Esophagus squamous epithelium (tissue), 5 donors: ENCODE measurements at places on chromosomes 7 and 10. TPM values are rescaled to one million over a fixed set of nuclear protein-coding genes. Genes with fewer than 3 reads are reported as not detected.

GRCh38 chr7:133709036-133709880 is 417.9 kb upstream of the LRGUK start:
- H3K36me3 ChIP-seq: no peaks in the 10 kb centered on the region
- no peak overlapping the region for H3K4me3 ChIP-seq
- H3K27ac ChIP-seq: no peak overlapping the region
- H3K4me1 ChIP-seq: no peaks in the 10 kb centered on the region
- H3K27me3 ChIP-seq: no peaks in the 10 kb centered on the region

- no peaks in the 10 kb centered on the region for H3K4me1 ChIP-seq
- H3K27me3 ChIP-seq: no peaks in the 10 kb centered on the region
- no peak for DNase-seq
- H3K4me3 ChIP-seq: no peak overlapping the region
- no peak overlapping the region for H3K27ac ChIP-seq
- H3K36me3 ChIP-seq: no peaks in the 10 kb centered on the region
These were observed 6.5 kb upstream of the WASL start for GRCh38 chr7:123755338-123755737.

GRCh38 chr7:100667331-100668068 is 6.0 kb upstream of the GNB2 start:
- H3K4me1 ChIP-seq: no peaks in the 10 kb centered on the region
- no peak for DNase-seq
- no peaks in the 10 kb centered on the region for H3K27me3 ChIP-seq

Gene KCNH2
- total RNA-seq: 0.91 TPM

DNA sequence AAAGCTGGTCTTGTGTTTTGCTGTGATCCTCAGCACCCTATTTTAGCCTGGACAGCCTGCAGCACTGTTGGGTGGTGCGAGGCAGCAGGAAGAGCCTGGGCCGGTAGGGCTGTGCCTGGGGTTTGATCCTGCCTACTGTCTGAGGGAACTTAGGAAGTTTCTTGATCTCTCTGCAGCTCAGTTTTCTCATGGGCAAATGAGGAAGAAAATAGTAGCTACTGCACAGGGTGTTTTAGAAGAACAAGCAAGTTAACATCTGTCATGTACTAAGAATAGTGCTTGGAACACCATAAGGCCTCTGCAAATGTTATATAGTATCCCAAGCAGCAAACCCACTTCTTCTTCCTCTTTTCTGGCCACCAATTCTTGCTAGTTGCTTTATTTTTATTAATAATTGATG is 12.0 kb upstream of the AGR2 start:
- H3K36me3 ChIP-seq: no peaks in the 10 kb centered on the region
- H3K27ac ChIP-seq: no peak overlapping the region
- no peaks in the 10 kb centered on the region for H3K27me3 ChIP-seq
- H3K4me1 ChIP-seq: no peaks in the 10 kb centered on the region
- DNase-seq: no peak

DNA sequence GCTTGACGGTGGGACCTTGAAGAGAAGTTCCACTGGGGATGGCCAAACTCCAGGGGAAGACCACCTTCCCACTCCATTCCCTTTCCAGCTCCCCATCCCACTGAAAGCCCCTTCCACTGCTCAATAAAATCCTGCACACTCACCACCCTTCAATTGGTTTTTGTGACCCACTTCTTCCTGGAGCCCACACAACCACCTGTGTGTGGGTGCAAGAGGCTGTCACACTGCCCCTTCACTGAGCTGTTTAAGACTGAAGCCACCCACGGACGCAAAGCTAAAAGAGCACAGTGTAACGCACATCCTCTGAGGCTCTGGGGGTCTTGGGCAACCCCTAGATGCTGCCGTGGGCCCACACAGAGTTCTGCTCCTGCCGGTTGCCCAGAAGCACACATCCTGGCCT is 12.8 kb upstream of the PITRM1 start:
- H3K4me1 ChIP-seq: no peaks in the 10 kb centered on the region
- H3K27me3 ChIP-seq: peaks cover 4% of the 10 kb centered on the region
- DNase-seq: no peak
- H3K4me3 ChIP-seq: no peak overlapping the region
- H3K36me3 ChIP-seq: no peaks in the 10 kb centered on the region

DNA sequence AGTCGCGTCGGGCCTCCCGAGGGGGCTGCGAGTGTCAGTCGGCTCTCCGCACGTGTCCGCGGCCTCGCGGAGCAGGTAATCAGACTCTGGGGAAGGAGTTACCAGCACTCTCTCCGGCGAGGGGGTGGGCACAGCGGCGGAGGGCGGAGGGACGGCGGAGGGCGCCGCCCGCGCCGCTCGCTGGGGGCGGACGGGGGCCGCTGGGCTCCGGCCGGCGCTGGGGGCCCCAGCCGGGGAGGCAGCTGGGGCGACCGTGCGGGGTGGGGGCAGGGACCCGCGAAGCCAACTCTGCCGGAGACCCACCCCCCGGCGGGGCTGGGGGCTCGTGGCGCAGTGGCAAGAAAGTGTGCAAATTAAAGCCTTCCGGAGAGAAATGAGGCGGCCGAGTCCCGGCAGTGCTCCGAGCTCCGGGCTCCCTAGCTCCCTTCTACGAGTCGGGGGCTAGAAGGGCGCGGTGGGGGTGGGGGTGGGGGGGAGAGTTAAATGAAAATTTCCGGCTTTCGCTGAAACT is at the start of gene CDK6:
Gene CDK6, minus strand, starts transcription at position 85 of the 511 bp plus-strand sequence. CDS start 3,250 bp downstream, outside the sequence.
- peak within 1 kb of the TSS; percentile 76 for H3K4me3 ChIP-seq
- peaks cover 11% of the 10 kb centered on the region for H3K4me1 ChIP-seq
- H3K36me3 ChIP-seq: no peaks in the 10 kb centered on the region
- H3K27ac ChIP-seq: peak within 1 kb of the TSS; percentile 93
- DNase-seq: no peak

DNA sequence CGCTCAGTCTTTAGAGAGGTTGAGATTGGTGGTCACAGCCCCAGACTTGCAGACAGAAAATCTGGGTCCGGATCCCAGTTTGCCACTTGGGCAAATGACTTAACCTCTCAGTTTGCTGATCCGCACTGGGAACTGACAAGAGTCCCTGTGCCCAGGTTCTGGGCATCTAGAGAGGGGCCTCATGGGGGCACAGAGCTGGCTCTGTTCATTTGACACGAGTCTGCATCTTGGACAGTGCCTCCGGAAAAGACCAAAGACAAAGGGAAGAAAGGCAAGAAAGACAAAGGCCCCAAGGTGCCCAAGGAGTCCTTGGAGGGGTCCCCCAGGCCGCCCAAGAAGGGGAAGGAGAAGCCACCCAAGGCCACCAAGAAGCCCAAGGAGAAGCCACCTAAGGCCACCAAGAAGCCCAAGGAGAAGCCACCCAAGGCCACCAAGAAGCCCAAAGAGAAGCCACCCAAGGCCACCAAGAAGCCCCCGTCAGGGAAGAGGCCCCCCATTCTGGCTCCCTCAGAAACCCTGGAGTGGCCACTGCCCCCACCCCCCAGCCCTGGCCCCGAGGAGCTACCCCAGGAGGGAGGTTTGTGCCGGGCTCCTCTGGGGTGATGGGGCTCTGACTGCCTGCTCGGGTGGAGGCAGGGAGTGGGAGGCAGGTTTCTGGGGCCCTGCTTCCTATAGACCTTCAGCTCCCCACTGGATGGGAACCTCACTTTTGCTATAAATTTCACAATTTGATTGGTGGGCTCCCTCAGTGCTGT is 2.3 kb downstream of the AEBP1 start:
- H3K27ac ChIP-seq: peak overlapping the region; percentile 91
- peaks cover 28% of the 10 kb centered on the region for H3K27me3 ChIP-seq
- H3K36me3 ChIP-seq: no peaks in the 10 kb centered on the region
- no peak overlapping the region for H3K4me3 ChIP-seq
- DNase-seq: no peak

Gene GDF10
- 0.61 TPM for total RNA-seq

Gene GCK
- not detected for total RNA-seq

GRCh38 chr10:42548254-42548653 is 90.1 kb downstream of the ZNF33B start:
- H3K27me3 ChIP-seq: no peaks in the 10 kb centered on the region

DNA sequence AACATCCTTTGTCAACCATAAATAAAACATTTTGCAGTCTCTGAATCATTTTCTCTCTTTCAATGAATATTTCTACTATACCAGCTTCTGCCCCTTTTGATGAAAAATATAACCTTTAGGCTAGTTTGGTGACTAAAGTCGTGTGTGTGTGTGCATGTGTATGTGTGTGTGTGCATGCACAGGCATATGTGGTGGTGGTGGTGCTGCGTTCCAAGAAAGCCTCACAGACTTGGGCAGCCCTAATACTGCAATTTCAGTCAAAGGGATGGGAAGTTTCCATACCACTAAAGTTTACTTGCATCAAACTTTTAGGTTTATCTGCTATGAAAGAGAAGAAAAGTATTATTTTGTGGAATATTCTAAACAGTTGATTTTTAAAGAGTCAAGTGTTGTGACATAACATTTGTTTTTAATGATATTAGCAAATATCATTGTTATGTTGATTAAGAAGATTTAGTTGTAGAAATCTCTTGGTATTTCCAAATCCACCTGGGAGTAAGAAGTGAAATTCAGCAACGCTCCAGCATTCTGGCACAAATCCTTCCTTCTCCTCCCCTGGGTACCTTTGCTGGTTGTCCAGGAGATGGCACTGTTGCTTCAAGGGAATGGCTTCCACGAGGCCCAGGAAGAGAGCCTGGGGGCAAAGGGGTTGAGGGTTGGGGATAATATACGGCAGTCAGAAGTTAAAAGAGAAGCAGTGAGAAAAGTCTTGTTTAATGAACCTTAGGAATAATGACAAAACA is 41.5 kb downstream of the ASB4 start:
- H3K36me3 ChIP-seq: no peaks in the 10 kb centered on the region
- no peaks in the 10 kb centered on the region for H3K27me3 ChIP-seq
- H3K27ac ChIP-seq: no peak overlapping the region
- no peaks in the 10 kb centered on the region for H3K4me1 ChIP-seq
- H3K4me3 ChIP-seq: no peak overlapping the region
- DNase-seq: no peak

Gene HHEX
- not detected for total RNA-seq

DNA sequence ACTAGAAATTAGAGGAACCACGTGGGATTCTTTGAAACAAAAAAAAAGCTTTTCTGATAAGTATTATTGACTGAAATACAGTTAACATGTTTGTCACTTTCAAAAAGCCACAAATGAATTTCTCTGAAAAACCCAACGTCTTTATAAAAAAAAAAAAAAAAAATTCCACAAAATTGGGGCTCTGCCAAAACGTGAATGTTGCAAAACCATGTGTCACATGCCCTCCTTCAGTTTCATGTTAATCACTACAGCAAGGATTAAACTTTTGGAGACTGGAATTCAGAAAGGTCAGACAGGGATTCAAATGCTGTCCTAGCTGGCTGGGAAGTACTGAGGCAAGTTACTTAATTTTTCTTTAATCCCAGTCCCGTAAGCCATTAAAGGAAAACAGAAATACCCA is 278.0 kb upstream of the KLF14 start:
- H3K36me3 ChIP-seq: no peaks in the 10 kb centered on the region
- H3K4me1 ChIP-seq: peaks cover 97% of the 10 kb centered on the region
- peak overlapping the region; percentile 73 for H3K27ac ChIP-seq
- DNase-seq: no peak
- no peak overlapping the region for H3K4me3 ChIP-seq
- no peaks in the 10 kb centered on the region for H3K27me3 ChIP-seq

DNA sequence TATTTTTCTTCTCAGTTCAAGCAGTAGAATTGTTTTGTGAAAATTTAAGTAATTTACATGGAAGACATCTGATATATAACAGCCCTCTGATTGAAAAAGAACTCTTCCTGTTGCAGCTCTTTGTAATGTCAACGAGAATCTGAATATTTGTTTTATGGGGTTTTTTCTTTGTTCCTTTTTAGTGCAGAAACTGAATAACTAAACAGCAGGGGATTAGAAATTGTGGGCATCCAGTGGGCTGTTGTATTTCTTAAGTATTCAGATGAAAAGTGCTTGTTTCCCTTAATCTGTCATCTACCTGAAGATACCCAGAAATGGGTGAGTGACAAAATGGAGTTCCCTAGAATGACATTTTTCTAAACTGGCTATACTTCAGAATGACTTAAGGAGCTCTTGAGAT is 7.4 kb downstream of the ARL4A start:
- H3K36me3 ChIP-seq: no peaks in the 10 kb centered on the region
- no peak for DNase-seq
- no peak overlapping the region for H3K4me3 ChIP-seq
- peak overlapping the region; percentile 55 for H3K27ac ChIP-seq
- H3K27me3 ChIP-seq: no peaks in the 10 kb centered on the region

DNA sequence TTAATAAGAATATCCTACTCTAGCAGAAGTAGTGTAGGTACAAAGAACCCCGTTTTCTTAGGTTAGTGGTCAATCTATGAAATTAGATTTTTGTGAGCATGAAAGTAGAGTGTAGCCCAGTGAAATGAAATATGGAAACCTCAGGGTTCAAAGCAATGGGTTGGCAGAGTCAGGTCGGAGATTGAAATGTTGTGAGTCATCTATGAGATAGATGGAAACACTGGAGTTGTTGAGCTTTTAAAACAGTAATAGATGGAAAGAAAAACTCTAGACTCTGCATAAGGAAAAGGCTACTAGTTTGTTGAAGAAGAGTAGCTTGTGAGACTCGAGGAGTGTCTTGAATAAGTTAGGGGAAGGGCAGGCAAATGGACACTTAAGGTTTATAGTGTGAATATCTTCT is 251.9 kb downstream of the EXOC4 start:
- H3K27ac ChIP-seq: no peak overlapping the region
- H3K36me3 ChIP-seq: no peaks in the 10 kb centered on the region
- H3K4me1 ChIP-seq: no peaks in the 10 kb centered on the region
- H3K27me3 ChIP-seq: no peaks in the 10 kb centered on the region
- no peak for DNase-seq

DNA sequence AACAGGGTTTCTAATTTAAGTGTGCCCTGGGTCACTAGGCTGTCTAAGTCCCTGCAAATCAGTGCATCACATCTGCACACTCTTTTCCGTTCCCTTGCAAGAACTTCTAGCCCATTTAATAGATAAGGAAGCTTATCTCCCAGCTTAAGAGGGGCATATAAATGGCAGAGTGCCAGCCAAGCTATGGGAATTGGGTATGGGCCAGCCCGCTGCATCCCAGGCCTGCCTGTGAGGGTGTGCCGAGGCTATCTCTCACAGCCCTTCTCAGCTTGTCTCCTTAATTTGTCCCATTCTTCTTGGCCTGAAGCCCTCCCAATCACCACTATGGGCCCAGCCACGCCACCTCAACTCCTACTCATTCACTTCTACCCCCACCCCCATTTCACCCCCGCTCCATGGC is 14.7 kb downstream of the AQP1 start:
- no peak overlapping the region for H3K27ac ChIP-seq
- H3K4me1 ChIP-seq: no peaks in the 10 kb centered on the region
- H3K4me3 ChIP-seq: no peak overlapping the region
- peaks cover 10% of the 10 kb centered on the region for H3K36me3 ChIP-seq
- no peak for DNase-seq

- H3K4me1 ChIP-seq: no peaks in the 10 kb centered on the region
- no peak overlapping the region for H3K4me3 ChIP-seq
These were observed 261.4 kb upstream of the ZWINT start for GRCh38 chr10:56622335-56622973.

- H3K27ac ChIP-seq: no peak overlapping the region
- H3K36me3 ChIP-seq: no peaks in the 10 kb centered on the region
- DNase-seq: no peak
- H3K4me3 ChIP-seq: no peak overlapping the region
- H3K4me1 ChIP-seq: no peaks in the 10 kb centered on the region
These were observed 32.1 kb upstream of the ADO start for GRCh38 chr10:62772186-62772974.
